Cardiac fibroblast (primary cell): ENCODE measurements at places on chromosomes 4 and X.

- DNase-seq: peak; percentile 22
These were observed 59.1 kb downstream of the FREM3 start for GRCh38 chr4:143641361-143641760.

- DNase-seq: peak; percentile 13
These were observed 58.2 kb upstream of the DUSP21 start for GRCh38 chrX:44785652-44786051.

- no peak for DNase-seq
These were observed 42.1 kb downstream of the RBPJ start for GRCh38 chr4:26362745-26363439.

GRCh38 chr4:101018836-101019235, 328.5 kb downstream of the PPP3CA start:
- DNase-seq: no peak

GRCh38 chrX:12249997-12250396, 111.7 kb downstream of the FRMPD4 start:
- peak; percentile 58 for DNase-seq

- peak; percentile 41 for DNase-seq
These were observed 353.4 kb downstream of the SPRY1 start for GRCh38 chr4:123750044-123750443.

- peak; percentile 58 for DNase-seq
These were observed 178.5 kb downstream of the DCHS2 start for GRCh38 chr4:154313004-154313585.

DNA sequence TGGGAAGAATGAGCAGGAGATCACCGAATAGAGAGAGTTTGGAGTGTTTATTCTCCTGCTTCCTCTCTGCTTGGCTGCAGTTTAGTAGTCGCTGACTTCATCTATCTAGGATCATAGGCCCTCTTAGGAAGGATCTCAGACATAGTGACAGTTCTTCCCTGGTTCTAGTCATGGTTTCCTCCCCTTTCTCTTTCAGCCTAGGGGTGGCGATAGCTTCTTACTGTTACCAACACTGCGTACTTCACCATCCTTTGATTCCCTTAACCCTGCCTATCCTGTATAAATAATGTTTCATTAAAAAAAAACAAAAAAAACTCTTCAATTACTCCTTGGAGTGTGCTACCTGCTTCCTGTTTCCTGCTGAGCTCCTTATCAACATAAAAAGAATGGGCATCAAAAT, 103.8 kb downstream of the DDX53 start:
- DNase-seq: no peak

- peak; percentile 4 for DNase-seq
These were observed at the start of gene KCNIP4 for GRCh38 chr4:21948347-21949072. KCNIP4 (minus strand) TSS chr4:21948772.

DNA sequence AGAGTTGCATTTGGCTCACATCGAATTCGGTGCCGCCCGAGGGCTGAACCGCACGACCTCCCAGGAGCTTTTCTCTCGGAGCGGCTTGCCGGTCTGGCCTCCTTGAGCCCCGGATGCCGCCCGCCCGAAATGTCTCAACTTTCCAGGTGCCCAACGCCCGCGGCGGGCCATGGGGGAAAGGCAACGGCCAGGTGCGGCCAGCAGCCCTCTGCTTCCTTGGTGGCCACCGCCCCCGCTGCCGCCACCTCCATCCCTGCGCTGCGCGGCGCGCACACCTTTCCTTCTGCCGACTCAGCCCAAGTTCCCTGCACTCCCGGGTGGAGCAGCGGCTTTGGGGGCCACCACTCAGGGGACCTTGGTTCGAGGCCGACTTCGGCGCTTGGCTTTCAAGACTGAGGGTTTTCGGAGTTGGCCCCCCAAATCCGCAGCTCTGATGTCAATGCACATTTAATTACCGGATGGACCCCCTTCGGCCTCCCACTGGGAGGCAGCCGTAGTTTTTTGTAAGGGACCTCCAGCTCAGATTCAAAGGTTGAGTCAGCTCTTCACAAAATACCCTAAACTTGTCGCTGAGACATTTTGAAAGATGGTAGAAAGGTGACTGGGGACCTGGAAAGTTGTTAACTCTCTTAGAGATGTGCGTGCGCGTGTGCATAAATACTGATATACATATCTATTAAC, 1.1 kb downstream of the AFF2 start:
- DNase-seq: no peak

GRCh38 chr4:138645289-138645688, 370.3 kb upstream of the NOCT start:
- DNase-seq: no peak

DNA sequence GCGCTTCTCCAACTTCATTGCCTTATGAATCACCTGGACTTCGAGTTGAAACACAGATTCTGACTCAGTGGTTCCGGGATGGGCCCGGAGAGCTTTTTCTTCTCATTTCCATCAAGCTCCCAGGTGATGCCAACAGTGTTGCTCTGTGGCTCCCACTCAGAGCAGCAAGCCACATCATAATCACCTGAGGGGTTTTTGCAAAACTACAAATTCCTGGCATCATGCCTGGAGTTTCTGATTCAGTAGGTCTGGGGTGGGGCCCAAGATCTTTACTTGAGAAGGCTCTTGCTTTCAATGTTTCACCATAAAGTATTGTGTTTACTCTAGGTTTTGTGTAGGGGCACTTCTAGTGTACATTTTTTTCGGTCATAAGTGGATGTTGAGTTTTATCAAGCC, 7.0 kb downstream of the MTM1 start:
- peak; percentile 10 for DNase-seq

- DNase-seq: no peak
These were observed 1099.4 kb upstream of the IGFBP7 start for GRCh38 chr4:58209551-58209950.

- DNase-seq: no peak
These were observed 14.5 kb downstream of the CRMP1 start for GRCh38 chr4:5878359-5878758.

GRCh38 chrX:1500701-1501624, 36.0 kb downstream of the P2RY8 start:
- no peak for DNase-seq

DNA sequence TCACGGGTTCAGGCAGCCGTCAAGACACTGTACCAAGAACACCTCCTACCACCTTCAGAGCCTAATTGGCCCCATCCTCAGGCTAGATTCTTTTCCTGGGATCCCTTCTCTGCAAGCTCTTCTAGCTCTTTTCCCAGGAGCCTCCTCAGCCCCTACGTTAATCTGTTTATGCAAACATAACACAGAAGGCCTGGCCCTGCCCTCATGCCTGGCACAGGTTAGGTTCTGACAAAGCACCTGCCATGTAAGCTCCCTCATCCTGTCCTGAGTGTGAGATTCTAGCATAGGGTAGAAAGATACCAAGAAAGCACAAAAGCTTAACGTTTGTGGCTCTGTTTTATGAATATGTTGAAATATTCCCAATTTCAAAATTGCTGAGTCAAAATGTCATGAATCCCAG, 93.6 kb downstream of the IRF2 start:
- DNase-seq: no peak

DNA sequence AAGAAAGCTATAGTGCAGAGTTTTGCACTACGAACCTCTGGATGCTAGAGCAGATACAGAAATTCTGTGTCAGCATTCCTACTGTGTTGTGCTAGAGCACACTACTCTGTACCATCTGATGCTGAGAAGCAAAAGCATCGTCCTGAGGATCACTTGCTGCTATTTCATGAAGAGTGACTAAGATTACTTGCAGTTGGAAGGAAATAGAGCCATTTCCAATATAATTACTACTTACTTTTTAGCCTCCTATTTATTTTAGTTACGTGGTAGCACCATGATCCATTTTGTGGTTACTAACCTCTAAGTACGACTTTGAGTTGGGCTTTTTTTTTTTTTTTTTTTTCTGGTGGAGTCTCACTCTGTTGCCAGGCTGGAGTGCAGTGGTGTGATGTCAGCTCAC, 226.7 kb downstream of the PALLD start:
- DNase-seq: peak; percentile 34

DNA sequence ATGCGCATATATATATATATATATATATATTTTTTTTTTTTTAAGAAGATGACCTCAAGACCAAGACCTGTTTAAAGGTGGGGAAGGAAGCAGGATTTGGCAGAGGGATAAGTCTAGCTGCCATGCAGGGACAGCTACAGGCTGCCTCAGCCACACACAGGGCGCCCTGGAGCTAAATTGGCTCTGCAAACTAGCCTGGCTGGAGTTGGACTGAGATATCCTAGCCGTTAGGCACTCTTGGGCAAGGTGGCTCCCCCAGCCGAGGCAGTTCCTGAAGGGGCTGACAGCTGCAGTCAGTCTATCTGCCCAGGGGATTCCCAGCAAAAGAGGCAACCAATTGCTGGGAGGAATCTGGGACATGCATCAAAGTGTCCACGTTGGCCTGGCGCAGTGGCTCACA, 21.9 kb downstream of the TRIML1 start:
- DNase-seq: no peak

DNA sequence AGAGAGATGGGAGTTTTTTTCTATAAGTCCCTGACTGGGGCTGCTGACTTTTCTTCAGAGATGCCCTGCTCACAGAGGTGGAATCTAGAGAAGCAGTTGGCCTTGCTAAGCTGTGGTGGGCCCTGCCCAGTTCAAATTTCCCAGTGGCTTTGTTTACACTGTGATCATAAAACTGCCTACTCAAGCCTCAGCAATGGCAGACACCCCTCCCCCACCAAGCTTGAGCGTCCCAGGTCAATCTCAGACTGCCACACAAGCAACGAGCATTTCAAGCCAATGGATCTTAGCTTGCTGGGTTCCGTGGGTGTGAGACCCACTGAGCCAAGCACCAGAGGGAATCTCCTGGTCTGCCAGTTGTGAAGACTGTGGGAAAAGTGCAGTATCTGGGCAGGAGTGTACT, 199.8 kb upstream of the WDFY3 start:
- no peak for DNase-seq

- peak; percentile 1 for DNase-seq
These were observed 28.4 kb downstream of the GAGE1 start for GRCh38 chrX:49627086-49627777.

DNA sequence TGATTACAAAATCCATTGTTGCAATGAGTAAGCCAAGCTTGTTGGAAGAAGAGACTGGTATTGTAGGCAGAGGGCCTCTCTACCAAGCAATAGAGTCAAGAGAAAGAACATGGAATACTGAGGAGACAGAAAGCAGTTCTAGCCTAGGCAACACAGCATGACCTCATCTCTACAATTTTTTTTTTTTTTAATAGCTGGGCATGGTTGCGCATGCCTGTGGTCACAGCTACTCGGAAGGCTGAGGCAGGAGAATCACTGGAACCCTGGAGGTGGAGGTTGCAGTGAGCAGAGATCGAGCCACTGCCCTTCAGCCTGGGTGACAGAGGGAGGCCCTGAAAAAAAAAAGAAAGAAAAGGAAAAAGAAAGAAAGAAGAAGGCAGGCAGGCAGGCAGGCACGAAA, 11.7 kb upstream of the ZBTB33 start:
- DNase-seq: no peak

DNA sequence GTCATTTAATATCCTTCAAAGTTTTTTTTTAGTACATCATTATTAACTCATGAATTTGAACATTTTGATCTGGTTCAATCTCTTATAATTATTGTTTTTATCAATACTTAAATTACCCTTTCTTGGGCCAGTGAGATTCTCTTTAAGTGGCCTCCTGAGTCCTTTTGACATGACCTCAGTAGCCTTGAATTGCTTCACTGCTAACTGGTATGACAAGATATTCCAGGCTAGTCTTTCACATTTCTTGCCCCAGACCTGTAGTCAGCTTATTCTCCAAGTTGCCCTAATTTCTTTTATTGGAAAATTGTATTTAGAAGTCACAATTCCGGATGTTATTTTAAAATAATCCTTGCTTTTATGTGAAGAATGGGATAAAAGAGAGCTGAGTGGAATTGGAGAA, 35.4 kb upstream of the FBXW7 start:
- DNase-seq: no peak
